Myometrial cell (primary cell): ENCODE measurements at places on chromosomes 2 and 18. TPM values are rescaled to one million over a fixed set of nuclear protein-coding genes. Genes with fewer than 3 reads are reported as not detected.

CERS6 gene
- total RNA-seq: 8.1 and 10.5 TPM in 2 replicates

LYG2 gene
- not detected in 2 replicates for total RNA-seq

NEURL3 gene
- not detected in 2 replicates for total RNA-seq

DES gene
- 83.3 and 119 TPM in 2 replicates for total RNA-seq

PLEKHM3 gene
- 4.6 and 6.2 TPM in 2 replicates for total RNA-seq

CEP68 gene
- 3.7 and 6.0 TPM in 2 replicates for total RNA-seq

FAM228A gene
- under 0.01 TPM in 1 of 2 replicates, not detected in the other for total RNA-seq
